Neural progenitor cell (in vitro differentiated cells): ENCODE measurements at places on chromosomes 1 and 21.

- DNase-seq = no peak
Measured at GRCh38 chr1:213180833-213181232, 129.8 kb downstream of the RPS6KC1 start.

- no peak for DNase-seq
Measured at GRCh38 chr1:15992582-15993500, 11.2 kb upstream of the SRARP start.

DNA sequence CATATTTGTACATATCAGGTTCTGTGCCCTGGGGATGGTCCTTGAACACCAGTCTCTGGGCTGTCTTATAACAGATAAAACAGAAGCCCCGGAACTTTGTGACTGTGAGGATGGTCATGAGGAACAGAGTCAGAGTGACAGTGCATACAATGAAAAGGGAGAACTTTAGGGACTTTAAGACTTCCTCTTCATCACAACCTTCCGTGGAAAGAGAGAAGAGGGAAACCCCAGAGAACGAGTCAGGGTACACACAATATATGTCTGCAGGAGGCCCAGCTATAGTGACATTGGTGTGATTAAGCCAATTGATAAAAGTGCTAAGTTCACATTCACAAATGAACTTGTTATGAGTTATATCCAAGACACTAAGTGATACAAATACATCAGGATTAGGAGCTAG, 32.1 kb downstream of the TLR5 start:
- no peak for DNase-seq

DNA sequence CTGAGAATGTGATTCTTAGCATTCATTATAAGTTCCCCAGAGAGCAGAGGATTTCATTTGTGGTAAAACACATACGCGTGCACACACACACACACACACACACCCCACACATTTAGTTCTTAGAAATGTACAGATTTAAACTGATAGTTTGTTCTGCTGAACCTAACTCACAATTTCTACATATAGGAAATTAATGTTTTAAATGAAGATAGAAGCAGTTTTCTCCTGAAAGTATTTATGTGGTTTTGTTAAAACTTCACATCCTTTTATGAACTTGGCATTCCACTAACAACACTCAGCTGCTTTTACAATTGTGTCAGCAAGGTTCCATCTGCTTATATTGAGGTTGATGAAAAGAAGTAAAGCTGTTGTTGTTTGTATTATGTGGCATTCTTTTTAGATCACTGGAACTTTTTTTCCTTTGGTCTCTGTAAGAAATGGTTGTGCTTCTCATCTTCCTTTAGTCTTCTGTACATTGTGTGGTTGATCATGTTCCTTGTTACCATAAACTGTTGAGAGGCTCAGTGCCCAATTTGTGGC, 41.6 kb downstream of the AK4 start:
- DNase-seq = no peak

GRCh38 chr21:32304998-32305397, 6.3 kb downstream of the MRAP start:
- DNase-seq = no peak
